Stimulated activated CD8-positive, alpha-beta memory T cell treated with anti-CD3 and anti-CD28 coated beads, Interleukin-15, amount 100 ng/mL, for 48 hours (primary cell): ENCODE measurements at places on chromosomes 1 and 21.

GRCh38 chr1:182391028-182391361 lies 595 bp downstream of the GLUL start:
- DNase-seq = no peak

DNA sequence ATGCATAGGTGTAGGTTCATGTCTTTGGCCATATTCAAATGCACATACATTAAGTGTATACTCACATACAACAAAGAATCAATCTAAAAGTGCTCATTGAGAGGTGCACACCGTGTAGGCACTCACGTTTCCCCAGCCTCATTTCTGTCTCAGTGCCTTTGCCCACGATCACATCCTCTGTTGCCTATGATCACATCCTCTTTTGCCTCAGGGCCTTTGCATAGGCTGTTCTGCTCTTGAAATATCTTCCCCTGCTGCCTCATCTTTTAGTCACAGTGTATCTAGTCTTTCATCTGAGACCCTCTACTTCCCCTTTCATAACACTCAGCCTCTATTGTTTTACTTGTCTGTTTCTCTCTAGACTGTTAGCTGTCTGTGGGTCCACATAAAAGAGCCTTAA lies 69.3 kb downstream of the FOXD2 start:
- no peak for DNase-seq

DNA sequence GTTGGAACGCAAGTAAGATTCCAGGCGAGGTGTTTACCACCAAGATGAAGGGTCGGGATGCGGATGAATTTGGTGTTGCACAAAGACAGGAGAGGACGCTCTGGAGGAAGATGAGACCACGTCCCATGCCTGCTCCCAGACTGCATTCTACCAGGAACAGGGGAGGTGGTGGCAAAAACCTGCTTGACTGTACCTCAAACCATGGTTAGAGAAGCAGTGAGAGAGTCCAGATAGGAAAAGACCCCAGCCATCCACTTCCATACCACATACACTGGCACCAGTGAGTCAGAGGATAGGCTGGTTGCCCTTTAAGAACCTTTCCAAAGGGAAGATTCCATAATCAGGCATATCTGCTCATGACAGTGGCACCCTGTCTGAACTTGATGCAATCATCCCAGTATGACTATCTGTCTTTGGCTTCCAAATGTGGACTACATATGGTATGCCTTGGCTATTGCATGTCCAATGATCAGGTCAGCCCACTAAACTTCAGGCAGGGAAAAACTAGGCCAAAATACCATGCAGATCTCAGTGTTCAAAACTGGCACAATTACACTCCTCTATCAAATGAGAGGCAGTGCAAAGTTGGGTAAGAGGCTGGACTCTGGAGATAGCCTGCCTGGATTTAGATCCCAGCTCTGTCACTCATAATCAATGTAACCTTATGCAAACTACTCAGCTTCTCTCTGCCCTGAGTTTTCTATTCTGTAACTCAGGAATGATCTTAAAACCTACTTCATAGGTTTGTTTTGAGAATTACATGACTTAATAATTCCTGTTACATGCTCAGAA lies 20.6 kb downstream of the NPR1 start:
- no peak for DNase-seq

DNA sequence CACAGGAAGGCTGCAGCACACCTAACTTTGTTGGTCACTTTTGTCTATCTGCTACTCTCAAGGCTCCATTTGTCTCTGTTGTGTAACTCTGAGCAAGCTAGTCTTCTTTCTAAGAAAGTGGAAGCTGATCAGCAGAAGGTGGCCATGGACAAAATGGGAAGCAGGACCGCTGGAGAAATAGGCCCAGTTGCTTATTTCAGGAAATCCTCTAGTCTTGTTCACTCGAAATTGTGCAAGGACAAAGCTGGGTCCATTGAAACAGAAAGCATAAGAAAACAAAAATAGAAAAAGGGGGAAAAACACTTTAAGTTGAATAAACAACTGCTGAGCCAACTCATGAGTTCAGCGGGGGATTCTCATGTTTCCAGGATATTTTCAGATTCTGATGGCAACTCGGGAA lies 150.1 kb downstream of the PBX1 start:
- no peak for DNase-seq

- no peak for DNase-seq
Measured at GRCh38 chr1:200899015-200899386, 4.3 kb downstream of the INAVA start.

GRCh38 chr1:101298663-101299062 lies 61.8 kb downstream of the S1PR1 start:
- DNase-seq = no peak

- no peak for DNase-seq
Measured at GRCh38 chr1:65881067-65881594, 88.4 kb downstream of the PDE4B start.

- DNase-seq = no peak
Measured at GRCh38 chr1:100778748-100779147, 59.2 kb downstream of the VCAM1 start.

DNA sequence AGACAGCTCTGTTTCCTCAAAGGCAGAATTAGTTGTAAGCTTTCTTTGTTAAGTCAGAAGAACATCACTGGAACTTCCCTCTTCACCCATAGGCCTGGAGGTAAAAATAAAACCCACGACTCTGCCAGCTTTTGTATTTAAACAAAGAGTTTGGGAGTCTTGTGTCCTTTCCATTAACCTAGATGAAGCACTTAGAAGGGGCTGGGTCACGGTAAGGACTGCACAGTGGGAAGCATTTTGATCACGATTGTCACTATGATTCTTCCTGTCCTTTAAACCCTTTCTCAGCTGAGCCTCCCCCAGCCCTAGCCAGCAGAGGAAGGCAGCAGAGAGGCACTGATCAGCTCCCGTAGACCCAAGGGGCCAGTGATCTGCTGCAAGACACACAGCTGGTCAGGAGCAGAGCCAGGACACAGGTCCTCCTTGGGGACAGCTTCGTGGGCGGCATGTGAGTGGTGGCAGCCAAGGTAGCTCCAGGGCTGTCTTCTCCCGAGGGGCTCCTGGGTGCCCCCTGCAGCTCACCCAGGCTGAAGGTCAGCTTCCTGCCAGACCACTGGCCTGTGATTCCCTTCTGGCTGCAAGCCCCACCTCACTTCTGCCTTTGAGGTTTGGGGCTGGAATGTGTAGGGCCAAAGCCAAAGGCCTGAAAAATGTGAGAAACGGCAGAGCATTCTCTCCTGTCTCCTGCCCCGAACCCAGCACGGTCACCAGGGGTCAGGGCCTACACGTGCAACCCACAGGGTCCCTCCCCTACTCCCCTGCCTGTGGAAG lies 4.0 kb upstream of the LAPTM5 start:
- no peak for DNase-seq

DNA sequence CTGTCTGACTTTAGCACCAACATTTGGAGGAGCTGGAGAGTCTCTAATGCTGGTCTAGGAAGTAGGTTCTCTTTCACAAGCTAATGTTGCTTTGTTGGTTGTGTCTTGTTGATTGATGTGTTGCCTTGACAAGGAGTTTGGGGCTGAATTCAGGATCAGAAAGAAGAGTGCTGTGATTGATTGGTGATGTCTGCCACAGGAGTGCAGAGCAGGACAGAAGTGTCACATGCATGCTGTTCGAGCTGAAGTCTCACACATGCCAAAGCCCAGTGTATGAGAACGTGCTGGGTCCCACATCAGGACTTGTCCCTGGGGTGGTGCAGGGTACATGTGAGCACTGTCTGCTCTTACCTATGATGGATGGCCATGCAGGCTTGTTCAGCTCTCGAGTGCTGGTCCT lies 694.4 kb downstream of the MATN1 start:
- DNase-seq = no peak

GRCh38 chr1:6975331-6976043 lies 190.2 kb downstream of the CAMTA1 start:
- no peak for DNase-seq

- no peak for DNase-seq
Measured at GRCh38 chr1:232248276-232248820, 381.6 kb downstream of the SIPA1L2 start.
